ENCODE measurements at places on chromosomes 5 and 9.

DNA sequence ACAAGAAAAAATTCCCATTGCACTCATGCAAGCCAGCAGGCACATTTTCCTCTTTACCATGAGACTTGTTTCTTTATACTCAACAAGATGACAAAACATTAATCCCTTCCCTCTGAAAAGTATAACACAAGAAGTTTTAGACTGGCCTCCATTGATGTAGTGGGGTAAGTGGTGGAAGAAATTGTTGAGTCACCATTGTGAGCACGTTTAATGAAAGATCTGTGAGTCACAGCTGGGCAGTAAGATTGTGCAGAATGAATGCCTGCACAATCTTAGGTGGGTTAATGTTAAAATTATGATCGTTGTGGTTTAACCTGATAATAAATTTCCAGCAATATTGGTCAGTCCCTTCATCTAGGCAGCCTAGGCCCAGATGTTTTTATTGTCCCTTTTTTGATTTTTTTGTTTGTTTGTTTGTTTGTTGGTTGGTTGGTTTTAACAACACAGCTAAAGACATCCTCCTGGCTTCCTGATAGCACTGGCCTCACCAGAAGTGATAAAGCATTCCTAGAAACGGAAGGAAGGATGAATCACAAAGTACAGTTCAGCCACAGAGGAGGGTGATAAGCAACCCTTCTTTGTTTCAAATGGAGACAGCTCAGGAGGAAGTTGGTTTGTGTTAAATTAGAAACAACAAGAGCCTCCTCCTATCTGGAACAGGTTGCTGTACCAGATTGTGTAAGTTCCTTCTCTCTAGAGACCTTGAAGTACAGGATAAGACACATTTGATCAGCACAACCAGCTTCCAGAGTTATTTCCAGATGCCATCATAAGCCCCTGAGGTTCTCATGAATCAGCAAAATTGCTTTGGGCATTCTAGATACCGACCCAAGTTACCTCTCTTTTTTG, 40.3 kb downstream of the SLC24A2 start:
- no peak for DNase-seq

- no peak for DNase-seq
Measured at GRCh38 chr5:95044096-95044495, 240.8 kb downstream of the MCTP1 start.

- DNase-seq: peak; percentile 26
Measured at GRCh38 chr9:71769175-71770161, 1.2 kb upstream of the CEMIP2 start.

DNA sequence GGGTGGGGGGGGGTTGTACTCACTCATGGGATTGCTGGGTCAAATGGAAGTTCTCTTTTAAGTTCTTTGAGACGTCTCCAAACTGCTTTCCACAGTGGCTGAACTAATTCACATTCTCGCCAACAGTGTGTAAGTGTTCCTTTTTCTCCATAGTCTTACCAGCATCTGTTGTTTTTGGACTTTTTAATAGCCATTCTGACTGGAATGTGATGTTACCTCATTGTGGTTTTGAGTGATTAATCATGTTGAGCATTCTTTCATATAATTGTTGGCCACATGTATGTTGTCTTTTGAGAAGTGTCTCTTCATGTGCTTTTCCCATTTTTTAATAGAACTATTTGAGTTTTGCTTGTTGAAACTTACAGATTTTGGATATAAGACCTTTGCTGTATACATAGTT, 94.9 kb upstream of the PLPPR1 start:
- DNase-seq: no peak

DNA sequence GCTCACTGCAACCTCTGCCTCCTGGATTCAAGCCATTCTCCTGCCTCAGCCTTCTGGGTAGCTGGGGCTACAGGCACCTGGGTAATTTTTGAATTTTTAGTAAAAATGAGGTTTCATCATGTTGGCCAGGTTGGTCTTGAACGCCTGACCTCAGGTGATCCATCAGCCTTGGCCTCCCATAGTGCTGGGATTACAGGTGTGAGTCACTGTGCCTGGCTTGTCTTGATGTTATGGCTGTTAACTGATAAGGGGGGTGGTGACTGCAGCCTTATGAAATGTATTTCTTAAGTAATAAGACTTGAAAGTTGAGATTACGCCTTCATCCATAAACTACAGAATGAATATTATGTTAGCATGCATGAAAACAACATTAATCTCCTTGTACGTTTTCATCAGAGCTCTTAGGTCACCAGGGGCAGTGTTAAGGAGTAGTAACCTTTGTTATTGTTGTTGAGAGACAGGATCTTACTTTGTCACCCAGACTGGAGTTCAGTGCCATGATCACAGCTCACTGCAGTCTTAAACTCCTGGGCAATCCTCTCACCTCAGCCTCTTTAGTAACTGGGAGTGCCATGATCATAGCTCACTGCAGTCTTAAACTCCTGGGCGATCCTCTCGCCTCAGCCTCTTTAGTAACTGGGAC, 148.3 kb downstream of the ATP10B start:
- DNase-seq: no peak

DNA sequence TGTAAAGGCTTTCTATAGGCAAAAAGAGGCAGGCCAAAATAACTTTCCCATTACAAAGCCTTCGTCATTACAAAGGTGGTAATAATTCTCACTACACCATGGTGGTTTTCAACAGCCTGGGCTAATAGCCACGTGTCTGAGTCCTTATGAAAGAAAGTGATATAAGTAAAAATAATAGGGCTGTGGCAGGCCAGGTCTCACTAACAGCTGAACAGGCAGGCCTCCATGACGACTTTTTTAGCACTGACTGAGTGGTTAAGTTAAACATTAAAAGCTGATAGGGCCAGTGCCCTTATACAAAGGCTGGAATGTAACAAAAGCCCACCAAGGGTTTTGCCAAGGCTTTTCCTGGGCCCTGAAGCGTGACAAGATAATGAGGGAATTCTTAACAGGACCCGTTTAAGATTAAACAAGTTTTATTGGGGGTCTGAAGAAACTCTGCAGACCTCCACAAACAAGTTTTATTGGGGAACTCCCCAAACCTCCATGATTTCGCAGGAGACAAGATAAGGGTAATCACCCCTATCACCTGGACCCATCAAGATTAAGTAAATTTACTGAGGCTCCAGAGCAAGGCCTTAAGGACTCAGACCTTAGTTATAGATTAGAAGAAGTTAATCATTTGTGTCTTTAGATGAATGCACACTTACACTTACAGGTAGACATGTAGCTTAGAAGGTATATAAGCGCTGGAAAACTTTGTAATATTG, 412.9 kb downstream of the CHSY3 start:
- DNase-seq: no peak

DNA sequence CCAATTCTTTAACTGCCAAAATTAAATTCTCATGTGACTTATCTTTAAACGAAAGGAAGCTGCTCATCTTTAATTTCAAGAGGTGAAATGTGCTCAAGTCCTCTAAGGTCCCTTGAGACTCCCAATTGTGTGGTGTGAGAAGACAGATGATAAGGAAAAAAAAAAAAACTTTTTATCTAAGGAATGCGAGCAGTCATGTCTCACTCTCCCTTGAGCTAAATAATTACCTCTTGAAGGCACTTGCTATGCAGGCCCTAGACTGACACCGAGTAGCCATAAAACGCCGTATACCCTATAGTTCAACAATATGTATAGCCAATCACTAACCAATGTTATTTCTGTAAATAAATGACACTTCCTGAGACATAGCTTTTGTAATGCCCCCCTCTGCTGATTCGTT, 1.5 kb upstream of the DTWD2 start:
- DNase-seq: no peak

GRCh38 chr5:159071382-159071781, 28.3 kb downstream of the EBF1 start:
- DNase-seq: no peak

DNA sequence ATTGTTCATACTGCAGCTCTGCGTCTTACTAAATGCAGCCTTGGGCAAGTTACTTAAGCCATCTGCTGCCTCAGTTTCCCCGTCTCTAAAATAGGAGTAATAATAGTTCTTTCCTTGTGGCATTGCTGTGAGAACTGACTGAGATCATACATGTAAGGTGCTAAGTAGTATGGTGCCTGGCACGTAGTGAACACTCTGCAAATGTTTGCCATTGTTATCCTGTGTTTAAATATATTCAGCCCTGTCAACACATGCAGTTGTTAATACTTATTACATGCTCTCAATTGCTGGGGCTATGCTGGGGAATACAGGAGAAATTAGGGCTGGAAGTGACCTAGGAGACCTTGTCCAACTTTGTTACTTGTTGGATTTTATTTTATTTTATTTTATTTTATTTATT, 105.2 kb upstream of the RAI14 start:
- DNase-seq: no peak

DNA sequence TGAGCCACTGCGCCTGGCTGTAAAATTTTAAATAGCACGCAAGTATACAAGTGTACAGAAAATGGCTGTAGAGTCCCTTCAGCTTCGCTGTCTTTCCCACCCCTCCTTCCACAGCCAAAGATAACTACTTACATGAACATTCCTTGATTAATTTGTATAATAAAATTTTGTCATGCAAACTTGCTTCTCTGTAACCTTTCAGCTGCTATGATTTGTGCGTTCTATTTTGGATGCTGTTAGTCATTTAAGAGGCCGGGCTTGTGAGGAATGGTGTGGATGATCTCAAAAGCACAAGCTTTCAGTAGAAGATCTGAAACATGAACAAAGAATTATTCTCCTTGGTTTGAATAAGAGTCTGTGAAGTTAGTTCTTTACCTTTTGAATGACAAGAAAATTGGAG, 115.0 kb upstream of the TLE1 start:
- no peak for DNase-seq

GRCh38 chr5:178106556-178107239, 6.6 kb upstream of the N4BP3 start:
- no peak for DNase-seq

- DNase-seq: no peak
Measured at GRCh38 chr5:947626-948471, 55.2 kb downstream of the TRIP13 start.

DNA sequence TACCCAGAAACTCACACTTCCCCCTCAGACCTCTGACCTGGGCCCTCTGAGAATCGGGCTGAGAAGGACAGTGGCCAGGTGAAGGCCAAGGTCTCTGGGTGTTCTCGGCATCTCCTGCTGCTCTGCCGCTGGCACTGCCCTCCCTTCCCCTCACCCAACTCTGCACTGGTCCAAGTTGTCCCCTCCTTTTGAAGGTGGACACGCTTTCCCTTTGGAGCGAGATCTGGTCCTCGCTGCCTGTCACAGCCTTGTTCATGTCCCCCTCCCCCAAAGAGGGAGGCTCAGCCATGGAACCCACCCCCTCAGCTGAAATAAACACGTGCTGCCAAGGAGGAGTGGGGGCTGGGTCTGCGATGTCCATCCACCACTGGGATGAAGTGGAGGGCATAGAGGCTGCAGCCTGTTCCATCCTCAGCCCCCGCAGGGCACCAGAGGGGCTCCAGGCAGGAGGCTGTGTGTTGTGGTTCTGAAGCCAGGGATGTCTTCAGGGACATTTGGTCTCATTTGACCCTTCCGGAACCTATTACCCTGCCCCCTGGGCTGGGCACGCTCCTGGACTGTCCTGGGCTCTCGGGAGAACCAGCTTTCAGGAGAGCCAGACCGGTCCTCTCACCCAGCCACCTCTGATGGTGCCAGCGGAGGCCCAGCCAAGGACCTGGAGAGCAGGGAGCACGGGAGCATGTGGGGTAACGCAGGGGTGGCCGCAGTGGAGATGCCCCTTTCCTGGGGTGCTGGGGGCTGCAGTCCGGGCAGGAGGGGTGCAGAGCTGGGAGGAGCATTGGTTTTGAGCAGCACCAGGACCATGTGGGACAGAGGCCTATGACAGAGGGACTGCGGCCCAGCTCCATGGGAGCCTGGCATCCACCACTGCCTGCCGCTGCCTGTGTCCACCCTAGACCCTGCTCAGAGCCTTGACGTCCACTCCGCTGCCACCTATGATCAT, 4.7 kb upstream of the LCN2 start:
- DNase-seq: no peak

- no peak for DNase-seq
Measured at GRCh38 chr5:159695741-159696294, 220.5 kb upstream of the ADRA1B start.
